RCC 7860 (cell line): ENCODE measurements at places on chromosomes 5 and 9.

GRCh38 chr9:137160716-137161557 lies 8.9 kb downstream of the LRRC26 start:
- DNase-seq: no peak

DNA sequence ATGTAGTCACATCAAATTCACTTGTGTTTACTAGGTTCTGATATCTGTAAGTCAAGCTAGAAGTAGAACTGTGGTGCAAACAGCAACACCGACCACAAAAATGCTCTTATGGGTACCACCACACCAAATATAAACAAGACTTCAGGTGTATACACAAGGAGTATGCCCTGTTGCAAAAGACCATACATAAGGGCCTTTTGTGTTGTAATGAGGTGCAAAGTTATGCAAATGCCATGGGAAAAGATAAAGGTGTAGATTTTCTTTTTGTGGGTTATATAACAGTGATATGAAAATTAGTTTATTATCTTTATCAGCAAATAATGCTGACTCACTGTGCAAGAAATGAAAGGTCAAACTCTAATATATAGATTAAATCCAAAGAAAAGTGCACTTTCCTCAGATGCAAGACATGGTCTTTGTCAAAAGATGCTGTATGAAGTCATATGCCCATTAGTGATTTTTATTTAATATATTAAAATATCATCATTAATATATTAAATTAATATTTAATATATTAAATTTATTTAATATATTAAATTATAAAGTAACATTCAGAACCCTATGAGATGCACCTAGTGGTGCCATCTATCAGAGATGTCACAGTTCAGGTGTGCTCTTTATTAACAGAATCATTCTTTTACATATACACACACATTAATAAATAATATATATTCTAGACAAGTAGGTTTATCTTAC lies 26.7 kb upstream of the ALDH1A1 start:
- DNase-seq: no peak

GRCh38 chr5:130601-131131 lies 38.7 kb downstream of the PLEKHG4B start:
- DNase-seq: no peak

DNA sequence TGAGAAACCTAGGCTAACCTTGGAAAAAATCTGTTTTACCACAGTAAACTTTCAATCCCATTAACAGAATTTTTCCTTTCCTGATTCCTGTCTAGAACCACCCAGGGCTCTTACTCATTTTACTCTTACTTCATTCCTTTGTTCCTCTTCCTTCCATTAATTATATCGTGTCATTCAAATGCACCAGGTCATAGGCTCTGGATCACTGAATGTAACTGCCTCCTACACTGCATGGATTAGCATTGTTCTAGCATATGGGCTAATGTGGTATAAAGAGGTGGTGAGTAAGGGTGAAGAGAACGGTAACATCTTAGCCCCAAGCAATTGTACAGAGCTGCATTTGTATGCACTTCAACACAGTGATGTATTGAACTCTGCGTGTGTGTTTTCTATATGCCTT lies 49.5 kb upstream of the SPINK5 start:
- DNase-seq: no peak

GRCh38 chr5:145737578-145737977 lies 97.6 kb downstream of the PRELID2 start:
- DNase-seq: no peak

GRCh38 chr9:91429501-91429900 lies 5.9 kb upstream of the NFIL3 start:
- no peak for DNase-seq

- no peak for DNase-seq
These were observed 32.2 kb downstream of the SPOCK1 start for GRCh38 chr5:137466889-137467288.

DNA sequence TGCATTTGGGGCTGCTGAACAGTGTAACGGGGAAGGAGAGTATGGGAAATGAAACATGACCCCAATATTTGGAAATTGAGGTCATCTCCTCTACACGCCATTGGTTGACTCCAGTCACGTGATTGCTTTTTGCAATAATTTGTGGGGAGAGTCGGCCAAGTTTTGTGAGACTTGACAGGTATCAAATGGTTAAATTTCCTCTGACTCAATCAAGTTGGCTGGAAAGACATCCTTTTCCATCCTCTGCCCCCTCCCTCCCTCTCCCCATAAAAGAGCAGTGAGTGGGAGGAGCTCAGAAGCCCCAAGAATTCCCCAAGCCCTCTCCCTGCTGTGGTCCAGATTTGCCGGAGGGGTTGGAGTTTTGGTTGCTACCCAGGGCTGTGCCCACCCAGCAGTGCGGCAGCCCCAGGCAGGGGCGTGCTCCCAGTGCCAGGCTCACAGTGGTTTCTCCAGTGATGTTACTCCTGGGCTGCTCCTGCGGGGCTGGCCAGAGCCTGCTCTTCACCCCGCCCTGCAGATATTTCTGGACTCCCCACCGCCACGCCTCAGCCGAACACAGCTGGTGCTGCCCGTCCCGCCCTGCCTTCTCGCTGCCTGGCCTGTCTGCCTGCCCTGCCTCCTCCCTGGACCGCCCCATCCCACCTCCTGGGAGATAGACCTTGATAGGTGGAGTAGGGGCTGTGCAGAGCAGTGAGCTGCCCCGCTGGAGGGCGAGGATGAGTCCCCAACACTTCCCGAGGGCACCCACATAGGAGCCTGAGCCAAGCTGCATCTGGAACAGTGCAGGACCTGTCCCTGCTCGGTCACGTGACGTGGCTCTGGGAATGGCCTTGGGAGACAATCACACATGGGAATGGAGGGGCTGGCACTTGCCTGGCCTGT lies 3.4 kb downstream of the COL5A1 start:
- peak; percentile 36 for DNase-seq

DNA sequence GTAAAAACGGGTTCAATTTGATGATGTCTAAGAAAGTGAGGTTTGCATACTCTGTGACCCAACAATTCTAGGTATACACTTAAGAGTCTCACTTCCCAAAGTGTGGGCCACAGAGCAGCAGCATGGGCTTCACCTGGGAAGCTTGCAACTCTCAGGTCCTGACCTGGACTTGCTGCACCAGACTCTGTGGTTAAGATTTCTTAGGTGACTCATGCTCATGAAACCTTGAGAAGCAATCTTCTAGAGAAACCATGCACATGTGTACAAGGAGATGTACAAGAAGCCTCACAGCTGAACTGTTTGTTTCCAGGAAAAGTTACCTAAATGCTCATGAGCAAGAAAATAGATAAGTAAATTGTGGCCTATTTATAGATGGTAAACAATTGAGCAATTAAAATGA lies 30.0 kb downstream of the DNAJC21 start:
- peak; percentile 71 for DNase-seq

DNA sequence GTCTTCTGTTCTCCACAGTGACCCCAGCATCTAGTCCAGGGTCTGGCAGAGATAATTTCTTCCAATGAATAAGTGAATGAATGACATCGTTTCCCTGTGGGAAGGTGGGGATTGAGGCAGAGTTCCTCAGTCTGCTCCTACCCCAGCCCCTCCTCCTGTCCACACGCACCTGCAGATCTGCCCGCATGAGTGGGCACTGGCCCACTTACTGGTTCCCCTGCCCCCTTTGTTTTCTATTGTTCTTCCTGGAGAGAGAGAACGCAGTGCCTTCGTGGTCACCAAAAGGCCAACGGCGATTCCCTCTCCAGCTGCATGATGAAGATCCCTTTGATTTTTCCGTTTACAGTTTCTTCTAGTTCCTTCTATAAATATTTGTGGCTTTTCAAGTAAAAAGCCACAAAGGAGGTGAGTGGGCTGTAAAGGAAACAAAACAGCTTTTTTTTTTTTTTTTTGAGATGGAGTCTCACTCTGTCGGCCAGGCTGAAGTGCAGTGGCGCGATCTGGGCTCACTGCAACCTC lies 5.8 kb upstream of the FPGS start:
- no peak for DNase-seq

GRCh38 chr5:10351199-10351905 lies 2.1 kb upstream of the MARCHF6 start:
- peak; percentile 60 for DNase-seq

GRCh38 chr5:177982072-177982727 lies 13.8 kb downstream of the PROP1 start:
- DNase-seq: no peak

- no peak for DNase-seq
These were observed 657 bp downstream of the MTRR start for GRCh38 chr5:7869474-7870136.

- DNase-seq: no peak
These were observed 91.0 kb downstream of the AOPEP start for GRCh38 chr9:94817291-94818177.

DNA sequence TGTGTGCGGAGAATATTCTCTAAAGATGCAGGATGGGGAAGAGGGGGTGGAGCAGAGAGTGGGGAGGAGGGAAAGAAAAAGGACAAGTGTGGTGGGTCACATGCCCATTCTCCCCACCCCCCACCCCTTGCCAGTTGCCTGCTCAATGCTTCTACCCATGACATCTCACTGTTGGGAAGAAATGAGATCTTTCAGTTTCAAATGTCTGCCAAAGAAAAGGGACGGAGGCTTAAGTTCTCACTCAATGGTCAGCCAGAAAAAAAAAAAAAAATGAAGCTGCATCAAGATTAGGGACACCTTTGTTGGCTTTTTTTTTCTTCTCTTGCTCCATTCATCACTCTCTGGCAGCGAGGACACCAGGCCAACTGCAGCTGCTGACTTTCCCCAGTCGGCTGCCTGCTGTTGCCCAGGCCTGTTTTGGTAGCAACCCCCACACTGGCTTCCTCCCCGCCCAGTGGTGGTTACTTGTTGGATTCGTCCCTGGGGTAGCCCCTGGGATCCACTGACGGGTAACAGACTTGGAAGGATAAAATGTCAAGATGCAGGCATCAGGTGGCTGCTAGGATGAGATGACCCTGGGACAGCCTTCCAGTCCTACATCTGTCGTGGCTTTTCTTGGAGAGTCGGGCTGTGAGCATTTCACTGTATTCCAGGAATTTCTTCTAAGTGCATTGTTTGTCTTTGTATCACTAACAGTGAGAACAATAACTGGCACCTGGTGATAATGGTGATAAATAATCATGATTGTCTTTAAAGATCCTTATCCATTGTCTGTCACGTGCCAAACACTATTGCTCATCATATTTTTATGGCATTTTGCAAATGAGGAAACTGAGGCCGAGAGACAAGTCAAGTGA lies 9.1 kb downstream of the WWC1 start:
- no peak for DNase-seq

GRCh38 chr5:95649842-95650620 lies 3.5 kb downstream of the RFESD start:
- no peak for DNase-seq

GRCh38 chr5:179371681-179372680 lies 26.7 kb upstream of the ADAMTS2 start:
- no peak for DNase-seq
